NCI-H1105 treated with DMSO at 0.1 percent for 48 hours (cell line): ENCODE measurements at places on chromosomes 6 and 20.

DNA sequence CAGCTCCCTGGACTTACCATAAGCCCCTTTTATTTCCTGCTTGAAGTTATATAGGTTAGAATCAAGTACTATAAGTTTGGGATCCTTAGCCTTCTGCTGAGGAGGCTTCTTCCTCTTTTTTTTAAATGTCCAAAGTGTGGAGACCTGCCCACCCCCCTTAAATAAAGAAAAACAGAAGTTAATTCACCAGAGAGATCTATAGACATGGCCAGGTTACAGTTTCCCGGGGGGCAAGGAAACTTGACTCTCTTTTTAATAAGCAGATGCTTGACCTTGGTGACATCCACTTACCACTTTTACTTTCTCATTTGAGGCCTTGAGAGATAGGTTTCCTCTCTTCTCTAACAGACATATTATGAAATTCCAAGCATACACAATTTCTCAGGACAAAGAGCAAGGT is 88.3 kb downstream of the BMP2 start:
- no peak for DNase-seq

DNA sequence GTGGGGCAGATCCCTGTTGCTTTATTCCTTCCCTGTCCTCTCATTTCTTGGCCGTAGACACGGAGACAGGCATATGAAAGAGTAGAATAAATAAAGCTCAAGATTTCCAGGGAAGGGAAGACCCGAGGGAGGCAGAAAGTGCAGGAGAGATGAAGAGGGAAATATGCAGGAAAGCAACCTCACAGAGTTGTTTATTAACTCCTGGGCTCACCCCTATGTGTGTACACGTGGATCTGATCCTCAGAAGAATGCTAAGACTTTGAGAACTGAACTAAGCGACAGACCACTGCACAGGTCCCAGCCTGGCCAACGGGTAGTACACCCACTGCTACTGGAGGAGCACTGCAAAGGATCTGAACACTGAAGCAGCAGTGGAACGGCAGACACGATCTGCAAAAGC is 156.2 kb downstream of the KIF16B start:
- DNase-seq, result no peak

- DNase-seq, result no peak
These were observed 97.0 kb upstream of the F13A1 start for GRCh38 chr6:6417475-6417874.

DNA sequence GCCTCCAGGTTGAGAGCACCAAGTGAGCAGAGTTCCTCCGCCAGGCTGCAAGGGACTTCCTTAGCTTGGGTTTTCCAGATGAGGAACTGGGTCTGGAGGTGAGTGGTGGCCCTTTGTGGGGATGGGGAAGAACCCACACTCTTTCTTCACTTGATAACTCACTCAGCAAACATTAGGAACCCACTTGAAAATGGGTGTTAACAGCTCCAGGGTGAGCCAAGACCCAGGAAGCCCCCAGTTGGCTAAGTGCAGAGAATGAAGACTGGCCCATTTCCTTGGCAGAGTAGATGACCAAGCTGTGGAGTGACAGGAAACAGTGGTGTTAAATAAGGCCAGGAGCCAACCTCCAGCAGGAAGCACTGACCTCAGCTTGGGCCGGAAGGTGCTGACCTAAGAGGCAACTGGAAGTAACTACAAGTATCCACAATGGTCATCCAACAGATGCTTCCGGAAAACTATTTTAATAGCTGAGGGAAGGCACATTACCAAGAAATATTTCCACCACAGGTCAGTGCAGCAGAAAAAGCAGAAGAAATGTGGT is 22.7 kb downstream of the MRPL14 start:
- no peak for DNase-seq

GRCh38 chr6:66628917-66629316 is 921.9 kb upstream of the EYS start:
- DNase-seq, result no peak

DNA sequence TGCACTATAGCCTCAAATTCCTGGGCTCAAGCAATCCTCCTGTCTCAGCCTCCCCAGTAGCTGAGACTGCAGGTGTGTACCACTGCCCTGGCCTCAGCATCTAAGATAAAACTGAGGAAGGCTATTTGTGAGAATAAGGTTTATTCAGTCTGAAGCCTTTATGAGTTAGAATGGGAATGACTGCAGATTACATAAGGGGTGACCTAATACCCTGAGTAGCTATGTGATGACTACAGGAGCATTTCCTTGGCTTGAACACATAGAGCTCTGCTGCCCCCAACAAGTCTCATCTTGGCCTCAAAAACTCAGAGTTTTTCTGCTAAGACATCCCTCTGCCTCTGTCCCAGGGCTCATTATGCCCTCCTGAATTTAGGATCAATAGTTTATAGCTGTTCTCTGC is 7.6 kb downstream of the GSS start:
- no peak for DNase-seq

- DNase-seq, result no peak
These were observed 27.5 kb upstream of the RPS6KA2 start for GRCh38 chr6:166654573-166654972.

DNA sequence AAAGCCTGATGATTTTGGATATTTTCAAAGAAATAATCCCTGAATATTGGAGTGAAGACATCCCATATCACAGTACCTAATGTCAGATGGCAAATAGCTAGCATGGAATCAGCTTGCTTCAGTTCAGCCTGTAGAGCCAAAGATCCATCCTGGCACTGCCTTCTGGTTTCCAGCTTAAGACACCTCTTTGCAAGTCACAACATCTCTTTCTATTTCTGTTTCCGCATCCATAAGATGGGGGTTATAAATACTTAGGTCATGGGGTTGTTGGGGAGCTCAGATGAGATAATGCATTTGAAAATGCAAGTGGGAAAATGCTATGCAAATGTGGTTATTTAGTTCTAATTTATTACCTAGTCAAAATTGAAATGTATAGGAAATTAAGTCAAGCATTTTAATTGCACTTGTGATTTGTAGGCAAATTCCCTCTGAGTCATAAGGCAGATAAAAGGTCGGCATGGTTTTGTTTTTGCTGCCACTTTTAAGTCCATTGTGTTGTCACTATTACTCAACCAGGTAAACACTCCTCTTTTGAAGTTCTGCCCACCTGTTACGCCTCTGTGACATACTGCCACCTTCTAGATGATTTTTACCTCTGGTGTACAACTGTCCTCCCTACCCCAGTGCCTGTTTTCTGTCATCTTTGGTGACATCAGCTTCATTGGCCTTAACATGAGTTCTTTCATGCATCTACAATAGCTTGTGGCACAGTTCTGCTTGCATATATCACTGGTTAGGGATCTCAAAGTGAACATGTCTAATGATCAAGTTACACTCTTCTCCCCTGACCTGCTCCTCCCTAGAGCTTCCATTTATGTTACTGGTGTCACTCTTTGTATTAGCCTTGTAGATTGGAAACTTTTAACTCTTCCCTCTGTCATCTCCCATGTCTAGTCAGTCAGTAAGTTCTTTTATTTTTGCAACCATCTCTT is 96.6 kb downstream of the CDKAL1 start:
- DNase-seq, result peak; percentile 92

DNA sequence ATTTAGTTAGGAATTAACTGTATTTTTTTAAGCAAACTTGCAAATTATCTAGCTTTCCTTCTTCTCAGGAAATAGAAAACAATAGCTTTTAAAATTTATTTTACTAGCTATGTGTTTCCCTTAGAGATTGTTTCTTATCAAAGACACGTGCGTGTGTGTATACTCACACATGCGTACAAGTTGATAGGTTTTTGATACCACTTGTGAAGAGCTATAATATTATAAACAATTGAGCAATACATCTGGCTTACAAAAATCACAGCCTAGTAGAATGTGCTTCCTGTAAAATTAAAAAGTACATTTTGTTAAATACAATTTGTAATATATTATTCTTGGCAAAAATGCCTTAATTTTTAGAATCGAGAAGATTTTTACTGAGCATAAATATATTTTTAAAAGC is 33.9 kb downstream of the COL12A1 start:
- no peak for DNase-seq

GRCh38 chr20:4601630-4602296 is 119.9 kb upstream of the PRND start:
- peak; percentile 70 for DNase-seq

DNA sequence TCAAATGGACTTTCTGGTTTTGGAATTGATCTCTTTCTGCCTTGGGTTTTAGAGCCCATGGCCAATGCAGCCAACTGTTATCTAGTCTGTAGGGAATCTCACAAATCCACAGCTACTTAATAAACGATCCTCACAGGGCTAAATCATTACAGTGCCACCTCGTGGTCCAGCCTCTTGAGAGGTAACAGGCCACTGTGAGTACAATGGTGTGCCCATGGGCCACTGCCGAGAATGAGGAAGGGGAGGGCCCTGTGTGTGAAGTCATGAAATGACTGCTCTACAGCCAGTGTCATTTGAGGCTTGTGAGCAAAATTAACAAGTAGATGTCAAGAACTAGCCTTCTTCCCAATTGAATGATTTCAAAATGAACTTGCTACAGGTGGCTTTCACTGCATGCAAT is 54.3 kb upstream of the GMPR start:
- no peak for DNase-seq

DNA sequence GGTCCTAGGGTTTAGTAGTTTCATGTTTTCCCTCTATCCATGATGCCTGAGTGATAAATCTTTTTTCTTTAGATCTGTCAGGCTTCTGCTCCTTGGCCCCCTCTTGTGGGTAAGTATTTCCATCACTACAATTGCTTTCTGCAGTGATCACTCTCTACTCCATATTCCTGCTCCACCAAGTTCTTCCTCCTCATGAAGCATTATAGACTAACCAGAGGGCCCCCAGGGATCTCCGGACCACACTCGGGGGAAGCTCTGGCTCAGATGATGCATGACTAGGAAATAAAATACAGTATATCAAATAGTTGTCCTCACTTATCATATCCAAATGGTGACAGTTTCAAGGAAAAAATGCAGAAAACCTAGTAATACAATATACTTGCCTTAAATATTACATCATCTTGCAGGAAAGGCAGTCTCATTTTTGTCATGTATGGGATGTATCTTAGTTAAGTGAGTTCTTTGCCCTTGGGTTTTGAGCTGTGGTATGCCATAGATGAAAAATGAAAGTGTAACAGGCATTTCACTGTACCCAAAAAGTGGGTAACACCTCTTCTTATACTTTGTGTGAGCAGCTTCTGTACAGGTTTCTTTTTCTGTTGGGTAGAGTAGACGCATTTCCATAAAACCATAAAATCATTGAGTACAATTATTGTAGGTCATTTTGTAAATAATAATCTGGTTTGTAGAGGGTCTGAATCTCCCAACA is 200.9 kb upstream of the EYA4 start:
- DNase-seq, result peak; percentile 4

DNA sequence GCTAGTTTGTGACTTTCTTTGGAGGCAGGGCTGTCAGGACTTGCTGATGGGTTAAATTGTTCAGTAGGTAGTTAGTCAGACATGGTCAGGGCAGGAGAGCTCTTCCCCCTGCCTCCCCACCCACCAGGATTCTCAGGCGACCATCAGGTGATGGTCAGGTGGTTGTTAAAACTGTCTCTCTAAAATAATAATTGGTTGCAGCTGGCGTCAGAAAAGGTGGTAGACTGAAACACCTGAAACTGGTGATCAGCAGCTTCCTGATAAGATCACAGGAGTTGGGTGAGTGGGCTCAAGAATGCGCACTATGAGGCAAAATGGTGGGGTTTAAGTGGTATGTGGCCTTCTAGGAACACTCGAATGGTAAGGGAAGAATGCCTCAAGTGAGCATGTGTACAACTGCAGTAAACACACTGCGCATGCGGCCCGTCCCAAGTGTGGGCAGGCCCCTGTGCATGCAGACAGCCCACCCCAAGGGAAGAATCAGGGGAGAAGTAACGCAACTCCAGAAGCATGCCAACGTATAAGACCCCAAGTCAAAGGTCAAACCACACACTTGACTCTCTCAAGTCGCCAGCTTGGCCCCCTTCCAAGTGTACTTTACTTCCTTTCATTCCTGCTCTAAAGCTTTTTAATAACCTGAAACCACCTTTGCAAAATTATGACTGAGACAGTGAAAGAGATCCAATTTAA is 7.9 kb upstream of the BLCAP start:
- peak; percentile 7 for DNase-seq

- DNase-seq, result no peak
These were observed 111.1 kb upstream of the DTNBP1 start for GRCh38 chr6:15773806-15774410.
